ENCODE measurements at places on chromosomes 12 and 14.

DNA sequence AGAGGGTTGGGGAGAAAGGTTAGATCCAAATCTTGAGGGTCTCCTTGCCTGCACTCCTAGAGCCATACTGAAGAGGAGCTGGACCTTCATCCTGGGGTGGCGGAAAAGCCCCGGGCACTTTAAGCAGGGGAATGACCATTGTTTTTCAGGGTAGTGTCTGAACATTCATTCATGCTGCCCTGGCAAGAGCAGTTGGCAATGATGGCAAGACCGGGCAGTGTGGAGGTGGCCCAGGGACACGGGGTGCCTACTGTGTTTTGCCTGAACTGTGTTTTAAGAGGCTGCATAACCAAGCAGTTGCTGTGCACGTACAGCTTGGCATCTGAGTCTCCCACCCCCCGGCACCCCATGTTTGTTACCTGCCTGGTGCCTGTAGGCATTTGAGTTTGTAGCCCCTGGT lies 14.7 kb downstream of the TPCN1 start:
- no peak for DNase-seq

DNA sequence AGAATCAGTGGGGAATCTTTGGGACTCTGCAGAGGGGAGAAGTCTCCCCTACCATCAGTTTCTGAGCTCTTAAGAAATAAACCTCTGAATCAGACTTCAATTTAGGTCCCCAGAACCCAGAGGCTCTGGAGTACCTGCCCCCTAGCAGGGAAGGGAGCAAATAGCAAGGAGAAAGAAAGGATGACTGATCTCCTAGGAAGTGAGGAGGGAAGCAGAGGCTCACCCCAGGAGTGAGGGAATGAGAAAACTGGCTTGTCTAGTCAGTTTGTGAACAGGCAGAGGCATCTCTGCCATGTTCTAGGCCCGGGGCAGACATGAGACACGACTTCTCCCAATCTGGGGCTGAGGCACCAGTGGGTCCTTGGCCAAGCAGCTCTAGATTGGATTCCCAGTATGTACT lies 24.3 kb upstream of the SMUG1 start:
- DNase-seq = no peak

GRCh38 chr12:54378796-54379397 lies 5.6 kb downstream of the ZNF385A start:
- peak; percentile 29 for DNase-seq

DNA sequence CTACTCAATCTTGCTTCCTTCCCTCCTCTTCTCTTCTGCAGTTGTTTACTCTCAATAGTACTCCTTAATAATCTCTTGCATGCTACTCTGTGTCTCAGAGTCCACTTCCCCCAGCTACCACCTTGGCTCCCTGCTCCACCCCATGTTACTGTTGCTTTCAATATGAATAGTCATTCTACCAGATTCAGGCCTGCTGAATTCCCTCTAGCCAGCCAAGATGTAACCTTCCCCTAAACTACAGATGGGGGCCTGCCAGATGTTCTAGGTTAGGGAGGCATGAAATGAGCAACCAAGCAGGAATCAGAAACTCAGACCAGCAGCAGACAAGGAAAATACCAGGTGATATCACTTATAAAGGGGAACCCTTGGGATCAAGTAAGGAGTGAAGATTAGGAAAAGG lies 392.1 kb upstream of the DDHD1 start:
- no peak for DNase-seq

- DNase-seq = no peak
Observed at GRCh38 chr12:54601841-54602240, 13.4 kb upstream of the PPP1R1A start.

GRCh38 chr14:59509101-59509500 lies 24.8 kb downstream of the JKAMP start:
- DNase-seq = no peak

GRCh38 chr12:128458301-128458974 lies 191.5 kb downstream of the TMEM132C start:
- DNase-seq = no peak

DNA sequence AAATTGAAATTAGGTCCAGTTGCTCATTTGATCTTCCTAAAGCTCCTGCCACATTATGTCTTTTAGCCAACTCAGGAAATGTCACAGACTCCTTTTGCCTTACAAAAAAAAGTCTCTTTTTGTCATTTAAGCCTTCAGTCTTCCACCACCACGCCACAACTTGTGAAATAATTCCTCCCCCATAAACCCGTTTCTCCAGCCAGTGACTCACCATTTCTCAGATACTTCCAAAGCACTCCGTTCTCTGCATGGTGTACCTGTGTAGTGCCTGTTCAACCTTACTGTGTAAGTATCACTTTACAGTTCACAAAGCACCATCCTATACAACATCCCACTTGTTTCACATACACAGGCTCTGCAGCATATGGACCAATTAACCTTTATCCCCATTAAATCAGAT lies 139.5 kb upstream of the AEBP2 start:
- no peak for DNase-seq

GRCh38 chr12:65529771-65530435 lies 251.4 kb downstream of the MSRB3 start:
- DNase-seq = no peak

- DNase-seq = no peak
Observed at GRCh38 chr12:16523284-16523950, 82.5 kb downstream of the LMO3 start.

- DNase-seq = no peak
Observed at GRCh38 chr12:19826980-19827550, 387.8 kb downstream of the AEBP2 start.

All from CD4-positive, alpha-beta T cell treated with Interleukin-10 for 1 hour (primary cell).